ENCODE measurements at places on chromosomes 11 and 22. TPM values are rescaled to one million over a fixed set of nuclear protein-coding genes. Genes with fewer than 3 reads are reported as not detected.

Gene OR52N4
- total RNA-seq, result not detected

Gene DRICH1
- not detected for total RNA-seq

DNA sequence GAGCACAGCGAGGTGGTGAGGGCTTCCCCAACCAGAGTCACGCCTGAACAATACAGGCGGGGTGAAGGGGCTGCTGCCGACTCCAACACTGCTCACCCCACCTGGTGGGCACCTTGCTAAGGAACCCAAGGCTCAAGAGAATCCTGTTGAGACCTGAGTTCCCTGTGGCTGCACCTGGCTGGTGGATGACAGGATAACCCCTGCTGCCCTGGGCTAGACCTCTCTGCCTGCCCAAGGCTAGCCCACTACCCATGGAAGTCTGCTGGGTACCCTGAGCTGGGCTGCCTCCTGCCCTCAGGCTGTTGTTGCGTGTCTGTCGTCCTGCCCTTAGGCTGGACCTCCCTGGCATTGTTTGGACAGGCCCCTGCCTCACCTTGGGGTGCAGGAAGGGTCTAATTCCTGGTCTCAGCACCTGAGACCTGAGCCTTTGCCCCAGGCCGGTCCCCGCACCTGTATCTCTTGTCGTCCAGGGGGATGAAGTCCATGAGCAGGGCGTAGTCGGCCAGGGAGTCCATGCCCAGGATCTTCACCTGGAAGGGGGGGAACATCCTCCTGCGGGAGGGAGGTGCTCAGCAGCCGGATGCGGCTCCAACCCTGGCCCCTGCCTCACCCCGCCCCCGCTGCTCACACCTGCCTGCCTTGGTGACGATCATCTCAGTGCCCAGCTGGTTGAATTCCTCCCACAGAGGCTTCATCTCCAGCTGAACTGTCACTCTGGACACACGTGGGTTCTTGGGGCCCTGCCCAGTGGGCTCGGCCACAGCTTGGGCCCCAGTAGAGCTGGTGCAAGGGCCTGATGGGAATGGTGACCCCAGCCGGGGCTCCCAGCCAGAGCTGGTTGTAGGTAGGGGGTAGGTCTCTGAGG, 4.9 kb upstream of the NUDT8 start:
- H3K4me3 ChIP-seq, result no peak overlapping the region
- peaks cover 5% of the 10 kb centered on the region for H3K27me3 ChIP-seq
- H3K27ac ChIP-seq, result no peak overlapping the region
- no peaks in the 10 kb centered on the region for H3K36me3 ChIP-seq
- H3K4me1 ChIP-seq, result peaks cover 5% of the 10 kb centered on the region

GRCh38 chr22:47090591-47091245, 328.3 kb downstream of the TBC1D22A start:
- H3K4me1 ChIP-seq, result peaks cover 37% of the 10 kb centered on the region
- H3K27me3 ChIP-seq, result peaks cover 3% of the 10 kb centered on the region
- H3K27ac ChIP-seq, result peak overlapping the region; percentile 84
- H3K36me3 ChIP-seq, result peaks cover 25% of the 10 kb centered on the region
- peak overlapping the region; percentile 90 for H3K4me3 ChIP-seq

Gene MCHR1
- total RNA-seq, result not detected

DNA sequence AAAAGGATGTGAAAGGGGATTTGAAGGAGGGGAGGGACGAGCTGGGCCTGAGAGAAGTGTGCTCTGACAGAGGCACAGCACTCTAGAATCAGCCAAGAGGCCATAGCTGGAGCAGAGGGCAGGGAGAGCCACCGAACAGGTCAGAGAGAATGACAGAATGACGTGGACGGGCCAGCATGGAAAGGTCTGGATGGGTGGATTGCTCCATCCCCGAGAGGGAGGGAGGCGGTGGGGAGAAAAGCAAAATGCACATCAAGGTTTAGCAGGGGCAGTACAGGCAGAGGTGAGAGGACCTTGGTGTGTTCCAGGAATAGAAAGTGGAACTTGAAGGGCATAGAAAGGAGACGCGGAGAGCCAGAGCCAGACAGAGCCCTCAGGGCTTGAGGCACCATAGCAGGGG, 6.9 kb downstream of the PMM1 start:
- H3K4me1 ChIP-seq, result peaks cover 3% of the 10 kb centered on the region
- DNase-seq, result no peak
- peak overlapping the region; percentile 27 for H3K27ac ChIP-seq
- H3K4me3 ChIP-seq, result no peak overlapping the region
- peaks cover 34% of the 10 kb centered on the region for H3K36me3 ChIP-seq

Gene CST6
- not detected for total RNA-seq

DNA sequence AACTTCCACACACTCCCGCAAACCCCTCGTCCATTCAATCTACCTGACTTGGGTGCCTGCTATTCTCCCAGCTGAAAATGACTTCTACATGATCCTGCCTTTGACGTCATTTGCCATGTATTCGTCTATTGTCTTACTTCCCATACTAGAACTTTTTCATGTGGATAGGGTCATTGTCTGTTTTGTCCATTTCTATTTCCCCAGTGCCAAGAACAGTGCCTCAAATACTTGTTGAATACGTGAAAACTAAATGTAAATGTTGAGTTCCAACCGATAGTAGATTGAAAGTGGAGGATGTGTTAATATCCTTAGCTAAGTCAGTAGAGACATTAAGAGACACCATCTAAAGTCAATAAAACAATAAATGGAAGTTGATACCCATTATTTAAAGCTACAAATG, 935 bp downstream of the TRIM68 start:
- H3K4me3 ChIP-seq, result peak overlapping the region; percentile 94
- H3K27ac ChIP-seq, result peak overlapping the region; percentile 91
- H3K27me3 ChIP-seq, result no peaks in the 10 kb centered on the region
- no peaks in the 10 kb centered on the region for H3K36me3 ChIP-seq

DNA sequence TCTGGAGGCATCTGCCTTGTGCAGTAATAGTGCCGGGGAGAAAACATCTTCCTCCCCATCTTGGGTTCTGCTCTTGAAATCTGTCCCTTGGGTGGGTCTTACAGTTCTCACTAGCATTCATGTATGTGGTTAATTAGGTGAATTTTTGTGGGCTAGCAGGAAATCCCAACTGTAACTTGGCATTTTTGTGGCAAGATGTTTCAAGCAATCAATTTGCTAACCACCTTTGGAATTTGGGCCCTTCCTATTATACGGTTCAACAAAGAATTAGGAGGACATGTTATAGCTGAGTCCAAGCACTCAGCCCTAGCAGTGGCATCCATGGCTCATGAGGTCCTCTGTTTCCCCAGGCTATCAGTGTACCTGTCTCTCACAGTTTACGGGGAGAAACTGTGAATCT, 89.1 kb upstream of the MTNR1B start:
- H3K36me3 ChIP-seq, result no peaks in the 10 kb centered on the region
- H3K4me1 ChIP-seq, result peaks cover 24% of the 10 kb centered on the region
- H3K4me3 ChIP-seq, result peak overlapping the region; percentile 18
- DNase-seq, result peak; percentile 47
- no peak overlapping the region for H3K27ac ChIP-seq

GRCh38 chr22:31646186-31647019, 15.6 kb downstream of the PISD start:
- DNase-seq, result peak; percentile 97
- peaks cover 44% of the 10 kb centered on the region for H3K4me1 ChIP-seq
- H3K36me3 ChIP-seq, result peaks cover 6% of the 10 kb centered on the region
- peak overlapping the region; percentile 67 for H3K4me3 ChIP-seq
- peaks cover 1% of the 10 kb centered on the region for H3K27me3 ChIP-seq

DNA sequence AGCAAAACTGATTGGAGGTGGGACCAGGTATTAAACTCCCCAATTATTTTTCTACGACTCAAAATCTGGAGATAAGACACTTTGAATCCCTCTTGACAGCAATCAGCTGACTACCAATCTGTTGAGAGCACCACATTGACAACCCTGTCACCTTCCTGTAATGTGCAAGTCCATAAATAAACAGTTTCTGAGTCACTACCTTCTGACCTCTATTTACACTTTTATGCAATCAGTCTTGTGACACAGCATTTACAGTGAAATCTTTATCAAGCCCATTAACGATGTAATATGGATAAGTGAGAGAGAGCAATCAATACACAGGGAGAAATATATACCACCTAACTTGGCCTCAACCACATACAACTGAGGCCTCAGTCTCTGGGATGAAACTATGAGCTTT, 283.7 kb upstream of the ANO5 start:
- H3K4me1 ChIP-seq, result no peaks in the 10 kb centered on the region
- H3K27ac ChIP-seq, result no peak overlapping the region
- no peak overlapping the region for H3K4me3 ChIP-seq
